ENCODE measurements at places on chromosomes 7 and 10.
A peak's percentile ranks its signal among the peaks of the same experiment; 100 is the strongest.

GRCh38 chr10:92291616-92291865 lies 574 bp downstream of the MARCHF5 start:
- DNase-seq: no peak

- DNase-seq: no peak
Observed at GRCh38 chr7:28592861-28593260, 180.5 kb downstream of the CREB5 start.

DNA sequence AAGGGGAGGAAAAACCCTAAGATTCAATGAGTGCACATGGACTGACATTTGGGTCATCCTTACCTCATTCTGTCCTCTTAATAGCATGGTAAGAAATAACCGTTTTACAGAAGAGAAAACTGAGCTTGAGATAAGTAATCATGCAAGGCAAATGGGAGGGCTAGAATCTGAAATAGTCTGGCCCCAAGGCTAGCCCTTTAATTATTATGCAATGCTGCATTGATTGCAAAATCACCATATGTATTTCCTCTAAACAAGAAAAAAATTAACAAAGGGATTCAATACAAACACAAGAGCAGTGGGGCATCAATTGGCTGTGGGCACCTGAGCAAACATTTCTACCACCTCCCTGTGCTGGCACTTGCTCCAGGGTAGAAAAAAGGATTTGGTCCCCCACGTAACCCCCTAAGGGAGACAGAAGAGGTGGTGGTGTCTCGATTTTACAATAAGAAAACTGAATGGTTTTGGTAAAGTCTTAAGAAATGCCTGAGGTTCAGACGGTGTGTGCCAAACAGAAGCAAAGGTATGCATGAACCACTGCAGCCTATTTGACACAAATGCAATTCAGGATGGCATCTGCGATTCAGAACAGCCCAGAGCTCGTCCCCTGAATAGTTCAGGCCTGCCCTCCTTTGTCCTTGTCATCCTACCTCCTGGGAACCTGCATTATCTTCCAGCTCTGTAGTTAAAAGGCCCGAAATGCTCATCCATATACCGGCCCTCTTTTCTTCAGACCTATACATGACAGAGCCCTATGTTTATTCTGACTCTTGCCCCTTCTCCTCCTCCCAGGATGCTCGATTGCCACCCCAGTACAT lies 23.6 kb downstream of the PIP4K2A start:
- DNase-seq: no peak

DNA sequence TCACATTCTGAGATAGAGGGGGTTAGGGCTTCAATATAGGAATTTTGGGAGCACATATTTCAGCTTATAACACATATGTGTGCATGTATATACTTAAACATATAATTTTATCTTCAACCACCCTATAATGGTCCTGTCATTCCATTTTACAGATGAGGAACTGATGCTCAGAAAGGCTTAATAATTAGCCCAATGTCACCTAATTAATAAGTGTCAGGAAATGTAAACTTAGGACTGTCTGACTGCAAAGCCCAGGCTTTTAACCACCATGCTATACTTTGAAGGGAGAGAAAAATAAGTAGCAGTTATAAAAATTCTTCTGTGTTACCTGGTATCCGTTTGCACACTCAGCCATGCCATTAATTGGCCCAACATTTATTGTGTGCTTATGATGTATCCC lies 172.6 kb downstream of the SKIDA1 start:
- no peak for DNase-seq

DNA sequence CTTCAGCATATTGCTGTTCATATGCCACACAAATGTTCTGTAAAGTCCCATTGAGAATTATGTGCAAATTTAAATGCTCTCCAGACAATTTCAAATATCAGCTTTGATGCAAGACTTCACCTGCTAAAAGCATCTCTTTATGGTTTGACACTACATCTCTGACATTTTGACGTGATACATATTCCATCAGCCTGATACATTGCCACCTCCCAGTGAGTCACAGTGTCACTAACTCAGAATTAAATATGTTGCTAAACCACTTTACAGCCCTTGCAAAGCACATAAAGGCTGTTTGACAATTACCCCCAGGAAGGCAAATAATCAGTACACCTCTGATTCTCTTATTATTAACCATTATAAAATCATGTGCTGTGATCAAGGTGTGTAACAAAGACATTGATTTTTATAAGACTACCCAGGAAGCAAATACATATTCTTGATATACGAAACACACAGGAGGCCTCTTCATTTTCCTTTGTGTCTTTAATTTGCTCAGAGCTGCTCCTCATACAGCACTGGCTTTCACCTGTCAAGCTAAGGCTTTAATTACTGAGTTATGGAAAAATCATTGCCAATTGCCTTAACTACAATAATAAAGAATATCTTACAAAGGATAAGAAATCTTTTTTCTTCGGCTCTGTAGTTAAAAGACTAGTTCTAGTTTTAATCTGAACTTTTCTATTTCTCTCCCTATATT lies 547.5 kb upstream of the C7orf33 start:
- DNase-seq: no peak

DNA sequence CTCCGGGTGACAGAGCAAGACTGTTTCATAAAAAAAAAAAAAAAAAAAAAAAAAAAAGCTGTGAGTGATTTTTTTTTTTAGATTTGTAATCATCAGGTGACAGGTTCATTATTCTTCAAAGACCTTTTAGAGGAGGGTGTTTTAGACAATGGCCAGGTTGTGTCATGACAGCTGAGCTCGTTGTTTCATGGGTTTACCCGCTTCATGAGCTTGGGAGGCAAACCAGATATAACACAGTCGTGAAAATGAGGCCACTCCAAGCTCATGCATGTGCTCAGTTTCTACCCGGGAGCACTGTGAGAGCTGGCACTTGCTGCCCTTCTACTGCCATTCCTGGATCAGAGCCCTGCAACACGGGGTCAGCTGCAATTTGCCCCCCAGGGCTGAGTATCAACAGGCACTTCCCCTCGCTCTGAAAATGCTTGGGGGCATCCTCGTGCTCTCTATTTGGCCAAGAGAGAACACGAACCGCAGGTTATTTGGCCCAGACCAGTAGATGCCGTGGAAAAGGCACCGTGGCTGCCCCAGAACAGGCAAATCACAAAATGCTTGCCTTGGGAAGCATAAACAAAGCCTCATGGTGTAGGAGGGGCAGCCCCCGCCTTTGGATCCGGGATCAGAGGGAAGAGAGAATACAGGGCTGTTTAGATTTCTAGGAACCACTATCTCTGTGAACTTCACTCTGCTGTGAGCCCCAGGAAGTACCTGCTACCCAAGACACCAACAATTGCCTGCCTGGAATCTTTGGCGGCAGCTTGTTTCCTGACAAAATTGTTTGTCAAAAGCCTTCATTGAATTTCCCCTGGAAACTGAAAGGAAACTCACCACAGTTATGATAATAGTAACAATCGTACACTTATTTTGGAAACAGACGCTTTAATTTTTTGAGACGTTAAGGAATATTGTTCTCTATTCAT lies 371.0 kb downstream of the FRMD4A start:
- no peak for DNase-seq

DNA sequence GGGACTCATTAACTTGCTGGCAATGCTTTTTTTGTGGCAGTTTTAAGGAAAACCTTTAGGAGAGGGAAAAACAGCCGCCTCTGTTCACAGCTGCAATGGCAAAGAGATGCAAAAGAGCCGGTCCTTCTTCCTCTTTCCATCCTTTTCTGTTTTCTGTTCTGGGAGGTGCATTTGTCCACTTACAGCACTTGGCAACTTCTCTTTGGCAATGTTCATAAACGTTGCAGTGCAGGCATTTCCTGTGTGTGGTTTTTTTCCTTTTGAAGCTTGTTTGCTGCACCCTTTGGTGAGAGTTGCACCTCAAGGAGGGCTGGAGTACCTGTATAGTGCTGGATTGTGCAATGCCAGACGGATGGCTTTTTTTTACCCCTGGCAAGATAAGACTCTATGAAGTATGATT lies 53.9 kb upstream of the HABP2 start:
- no peak for DNase-seq

DNA sequence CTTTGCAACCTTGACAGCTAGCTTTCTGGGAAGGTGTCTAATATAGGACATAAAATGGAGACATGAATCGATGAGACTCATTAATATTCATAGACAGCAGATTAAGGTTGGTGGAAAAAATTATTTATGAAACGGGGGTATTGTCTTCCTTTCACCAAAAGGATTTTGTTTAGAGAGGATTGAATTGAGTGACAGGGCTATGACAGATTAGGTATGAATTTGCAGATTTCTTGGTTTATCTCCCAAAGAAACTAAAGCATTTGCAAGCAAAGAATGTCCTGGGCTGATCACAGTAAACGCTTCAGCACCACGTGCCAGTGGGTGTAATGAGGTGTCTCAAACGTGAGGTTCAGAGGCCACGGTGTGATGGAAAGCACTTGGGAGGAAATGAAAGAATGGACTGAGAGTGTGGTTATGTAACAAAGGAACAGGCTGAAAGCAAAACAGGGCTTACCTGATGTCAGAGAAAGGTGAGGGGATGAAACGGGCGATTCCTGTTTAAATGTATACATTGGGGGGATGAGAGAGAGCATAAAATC lies 329.2 kb upstream of the NPVF start:
- no peak for DNase-seq

DNA sequence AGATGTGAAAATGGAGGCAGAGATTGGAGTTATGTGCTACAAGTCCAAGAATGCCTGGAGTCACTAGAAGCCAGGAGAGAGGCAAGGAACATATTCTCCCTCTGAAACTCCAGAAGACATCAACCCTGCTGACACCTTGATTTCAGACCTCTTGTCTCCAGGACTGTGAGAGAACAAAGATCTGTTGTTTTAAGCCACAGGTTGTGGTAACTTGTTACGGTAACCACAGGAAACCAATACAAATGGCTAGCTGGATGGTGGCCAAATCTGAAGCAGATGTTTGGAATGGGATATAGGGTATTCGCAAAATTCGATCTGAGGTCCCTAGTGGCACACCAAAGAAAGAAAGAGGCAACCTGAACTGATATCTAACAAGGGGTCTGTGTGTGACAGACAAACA lies 129.0 kb downstream of the HERPUD2 start:
- DNase-seq: no peak

DNA sequence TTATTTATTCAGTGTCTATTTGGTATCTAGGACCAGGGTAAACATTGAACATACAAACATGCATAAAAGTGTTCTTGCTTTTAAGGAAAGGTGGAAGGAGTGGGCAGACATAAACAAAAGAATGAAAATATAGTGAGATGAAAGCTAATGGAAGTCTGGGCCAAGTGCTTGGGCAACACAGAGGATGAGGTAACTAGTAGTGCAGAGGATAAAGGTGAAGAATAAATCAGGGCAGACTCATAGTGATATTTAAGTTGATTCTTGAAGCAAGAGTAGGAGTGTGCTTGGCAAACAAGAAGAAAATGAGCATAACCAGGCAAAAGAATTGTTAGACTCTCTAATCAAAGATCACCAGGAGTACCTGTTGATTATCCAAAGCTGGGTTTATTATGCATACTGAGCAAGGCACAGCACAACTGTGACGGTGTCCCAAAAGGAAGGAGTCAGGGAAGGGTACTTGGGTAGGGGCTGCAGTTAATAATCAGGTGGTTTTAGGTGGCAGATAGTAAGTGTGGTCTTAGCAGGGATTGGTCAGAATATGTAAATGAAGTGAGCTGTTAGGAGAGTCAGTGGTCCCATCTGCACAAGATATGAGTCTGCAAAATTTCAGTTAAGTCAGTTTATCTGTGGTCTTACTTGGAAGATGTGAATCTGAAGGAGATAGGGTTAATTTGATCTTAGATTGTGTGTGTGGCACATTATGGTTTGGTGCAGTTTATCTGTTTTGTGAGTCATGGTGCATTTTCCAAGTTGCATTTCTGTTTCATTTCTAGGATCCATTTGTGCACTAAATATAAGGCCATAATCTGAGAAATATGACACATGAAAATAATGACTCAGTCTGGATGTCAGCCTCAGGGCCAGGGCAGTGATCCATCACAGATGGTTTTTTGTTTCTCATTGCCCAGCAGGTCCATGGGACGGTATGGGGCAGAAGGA lies 30.6 kb upstream of the TAX1BP1 start:
- DNase-seq: no peak

- DNase-seq: no peak
Observed at GRCh38 chr7:44762726-44763522, 14.3 kb downstream of the ZMIZ2 start.

GRCh38 chr10:125460326-125460725 lies 222.6 kb downstream of the TEX36 start:
- no peak for DNase-seq

GRCh38 chr7:116674508-116675173 lies 2.6 kb downstream of the MET start:
- DNase-seq: no peak

- no peak for DNase-seq
Observed at GRCh38 chr7:37322831-37323230, 125.8 kb downstream of the ELMO1 start.

DNA sequence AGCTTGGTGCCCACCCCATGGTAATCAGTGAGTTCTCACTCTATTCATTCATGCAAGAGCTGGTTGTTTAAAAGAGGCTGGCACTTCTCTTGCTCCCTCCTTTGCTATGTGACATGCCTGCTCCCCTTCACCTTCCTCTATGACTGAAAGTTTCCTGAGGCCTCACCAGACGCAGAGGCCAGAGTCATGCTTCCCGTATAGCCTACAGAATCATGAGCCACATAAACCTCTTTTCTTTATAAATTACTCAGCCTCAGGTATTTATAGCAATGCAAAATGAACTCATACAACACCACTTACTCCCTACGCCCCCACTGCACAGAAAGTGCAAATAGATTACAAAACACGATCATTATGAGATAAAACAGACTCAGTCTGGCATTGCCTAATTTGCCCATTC lies 39.0 kb downstream of the SEC61G start:
- no peak for DNase-seq

- DNase-seq: peak; percentile 93
Observed at GRCh38 chr10:31618541-31619291, 299.7 kb downstream of the ZEB1 start.

DNA sequence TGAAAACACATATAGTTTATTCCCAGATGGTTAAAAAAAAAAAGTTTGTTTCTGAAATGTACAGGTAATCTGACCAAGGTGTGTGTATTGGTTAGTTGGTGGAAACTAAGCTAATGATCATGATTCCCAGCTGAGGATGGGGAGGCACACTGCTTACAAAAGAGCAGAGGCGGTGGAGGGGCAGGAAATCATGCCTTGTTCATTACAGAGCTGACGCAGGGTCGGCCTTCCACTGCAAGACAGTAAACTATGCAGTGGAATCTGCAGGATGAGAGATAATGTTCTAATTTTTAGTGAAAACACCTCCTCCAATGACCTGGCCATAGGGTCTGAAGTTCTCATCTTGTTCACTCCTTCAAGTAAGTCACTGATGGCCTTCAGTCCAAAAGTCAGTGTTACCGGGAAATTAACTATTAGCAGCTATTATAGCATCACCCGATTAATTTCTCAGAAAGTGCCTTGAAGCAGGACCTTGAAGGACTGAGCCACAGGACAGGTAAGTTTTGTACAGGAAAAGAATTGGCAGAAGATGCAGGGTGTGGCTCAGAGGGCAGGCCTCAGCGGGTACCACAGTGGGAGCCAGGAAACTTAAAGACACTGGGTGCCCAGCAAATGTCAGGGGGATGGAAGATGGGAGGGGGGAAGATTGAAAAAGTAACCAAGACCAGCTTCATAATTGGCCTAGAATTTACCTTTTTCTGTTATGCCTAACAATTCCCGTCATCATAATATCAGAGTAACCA lies 36.0 kb downstream of the MYOF start:
- no peak for DNase-seq

Measured in fibroblast of skin of left biceps (primary cell).